ENCODE measurements at places on chromosomes 5 and 9.
A peak's percentile ranks its signal among the peaks of the same experiment; 100 is the strongest.

DNA sequence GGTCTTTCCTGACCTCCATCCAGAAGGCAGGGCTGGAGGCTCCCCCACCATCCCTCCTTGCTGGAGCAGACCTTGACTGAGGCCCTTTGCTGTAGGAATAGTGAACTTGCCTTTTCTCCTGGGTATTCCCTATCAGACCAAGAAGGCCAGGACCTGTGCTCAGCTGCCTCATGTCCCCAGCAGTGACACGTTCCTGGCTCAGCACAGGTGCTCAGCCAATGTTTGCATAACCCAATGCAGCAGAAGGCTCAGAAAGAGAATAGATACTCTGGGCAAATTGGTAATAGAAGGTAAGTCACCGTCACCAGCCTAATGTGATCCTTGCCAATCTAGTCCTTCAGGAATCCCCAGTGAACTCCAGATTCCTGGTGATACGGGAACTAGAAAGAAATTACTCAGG is 96.4 kb downstream of the ACTL7B start:
- DNase-seq, result no peak

GRCh38 chr9:89480825-89481537 is 16.9 kb downstream of the SEMA4D start:
- DNase-seq, result no peak

GRCh38 chr9:99253772-99254431 is 31.8 kb downstream of the SEC61B start:
- DNase-seq, result peak; percentile 16

GRCh38 chr9:109576762-109577161 is 78.7 kb upstream of the PTPN3 start:
- DNase-seq, result no peak

GRCh38 chr5:134994560-134995156 is 27.0 kb downstream of the CATSPER3 start:
- no peak for DNase-seq

DNA sequence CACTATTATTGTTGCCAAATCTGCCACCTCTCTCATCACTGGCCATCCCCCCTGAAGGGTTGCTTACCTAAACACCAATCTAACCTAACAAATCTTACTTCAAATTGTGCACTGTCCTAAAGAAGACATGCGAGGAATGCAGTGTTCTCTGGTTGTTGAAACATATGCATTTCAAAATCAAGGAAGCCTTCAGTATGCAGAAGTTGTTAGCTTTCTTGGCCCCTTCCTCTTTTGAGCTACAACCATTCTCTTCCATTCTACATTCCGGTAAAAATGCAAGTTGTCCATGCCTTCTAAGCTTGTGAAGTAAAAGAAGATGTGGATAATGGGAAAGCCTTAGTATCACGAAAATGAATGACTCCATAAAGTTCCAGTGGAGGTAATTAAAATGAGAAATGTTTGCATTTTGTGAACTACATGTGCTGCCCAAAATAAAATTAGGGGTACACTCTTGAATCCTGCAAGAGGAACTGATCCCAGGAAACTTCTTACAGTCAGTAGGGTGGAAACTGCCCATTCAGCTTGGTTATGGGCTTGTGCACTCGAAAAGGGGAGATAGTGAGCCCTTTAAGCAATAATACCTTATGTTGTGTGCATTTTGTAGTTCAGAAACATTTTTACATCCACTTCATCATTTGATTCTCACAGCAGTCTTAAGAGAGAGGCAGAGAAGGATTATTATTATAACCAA is 77.6 kb upstream of the ADRB2 start:
- no peak for DNase-seq

DNA sequence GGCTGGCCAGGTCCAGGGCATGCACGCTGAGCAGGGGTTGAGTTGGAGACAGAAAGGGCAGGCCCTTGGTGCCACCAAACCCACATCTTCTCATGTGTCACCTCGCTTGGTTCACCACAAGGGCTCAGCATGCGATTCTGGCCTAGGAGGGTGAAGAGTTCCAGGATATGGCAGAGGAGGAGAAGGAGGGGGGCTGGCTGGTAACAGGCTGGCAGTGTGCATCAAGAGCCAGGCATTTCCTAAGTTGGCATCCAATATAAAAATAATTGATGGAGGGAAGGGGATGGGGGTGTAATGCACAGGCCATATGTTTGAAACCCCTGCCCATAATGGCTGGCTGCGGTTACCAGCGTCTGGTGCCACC is 255.6 kb downstream of the NFIB start:
- DNase-seq, result no peak

DNA sequence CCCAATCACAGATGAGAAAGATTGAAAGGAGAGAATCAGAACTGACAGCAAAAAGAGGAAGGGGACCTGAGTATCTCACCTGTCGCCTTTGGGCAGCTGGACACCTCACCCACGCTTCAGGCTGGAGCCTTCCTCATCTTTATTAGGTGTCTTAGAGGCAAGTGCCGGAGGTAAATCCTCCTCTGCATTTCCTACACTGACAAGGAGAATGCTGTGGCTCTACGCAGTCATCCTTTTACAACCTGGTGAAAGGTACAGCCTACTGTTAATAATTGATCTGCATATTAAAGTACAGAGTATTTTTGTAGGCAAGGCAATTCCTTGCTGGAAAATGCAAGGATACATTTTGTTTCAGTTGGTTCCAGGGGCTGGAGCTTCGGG is 34.8 kb downstream of the PRLR start:
- no peak for DNase-seq

DNA sequence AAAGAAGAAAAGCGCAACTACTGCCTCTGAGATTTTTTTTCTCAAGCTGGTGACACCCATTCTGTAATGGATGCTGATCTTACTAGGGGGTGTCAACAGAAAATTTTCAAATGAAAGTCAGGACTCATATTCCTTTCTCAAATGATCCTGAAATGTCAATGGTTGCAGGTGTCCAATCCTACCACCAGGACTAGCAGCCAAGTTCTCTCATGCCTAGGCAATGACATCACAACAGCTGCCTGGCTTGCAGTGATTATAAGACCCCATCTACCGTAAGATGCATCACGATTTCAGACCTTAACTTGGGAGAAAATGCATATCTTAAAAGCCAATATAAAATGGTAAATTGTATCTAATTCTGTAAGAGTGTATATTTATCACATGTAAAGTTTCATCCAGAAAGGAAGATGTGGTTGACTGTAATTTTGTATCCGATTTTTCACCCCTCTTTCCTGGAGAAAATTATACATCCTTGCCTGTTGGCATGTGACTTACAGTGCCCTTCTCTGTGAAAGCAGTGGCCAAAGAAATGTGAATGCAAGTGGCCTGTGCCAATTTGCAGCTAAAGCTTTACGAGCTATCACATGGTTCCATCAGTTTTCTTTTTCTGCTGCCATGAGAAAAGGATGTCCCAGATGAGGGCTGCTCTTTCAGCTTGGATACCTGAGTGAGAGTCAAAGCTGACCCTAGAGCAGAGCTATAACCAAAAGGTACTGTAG is 104.4 kb downstream of the DENND1A start:
- peak; percentile 13 for DNase-seq

- DNase-seq, result no peak
Observed at GRCh38 chr9:120350596-120350995, 229.4 kb downstream of the CDK5RAP2 start.

DNA sequence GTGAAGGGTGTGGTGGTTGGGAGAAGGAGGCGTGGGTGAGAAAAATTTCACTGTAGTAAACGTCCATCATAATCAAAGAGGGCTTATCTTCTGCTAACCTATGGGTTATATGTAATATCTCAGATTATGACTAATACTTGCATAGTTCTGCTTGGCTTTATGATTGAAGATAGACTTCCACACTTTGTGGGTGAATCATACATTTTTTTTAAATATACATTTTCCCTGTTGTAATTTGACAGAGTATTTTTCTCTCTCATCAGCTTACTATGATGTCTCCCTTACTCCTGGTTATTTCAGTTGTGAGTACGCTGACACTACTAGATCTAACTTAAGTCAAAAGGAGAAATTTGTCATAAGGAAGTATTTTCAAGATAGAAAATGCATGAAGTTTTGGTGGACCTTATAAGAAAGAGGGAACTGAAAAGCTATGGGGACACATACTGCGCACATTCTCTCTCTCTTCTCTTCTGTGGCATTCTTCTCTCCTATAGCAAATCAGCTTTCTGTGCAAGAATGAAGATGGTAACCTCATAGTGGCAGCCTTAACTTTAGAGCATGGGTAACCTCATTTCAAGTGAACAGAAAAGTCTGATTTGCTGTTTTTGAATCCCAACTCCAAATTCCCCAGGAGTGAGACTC is 4.9 kb upstream of the JAK2 start:
- DNase-seq, result no peak

DNA sequence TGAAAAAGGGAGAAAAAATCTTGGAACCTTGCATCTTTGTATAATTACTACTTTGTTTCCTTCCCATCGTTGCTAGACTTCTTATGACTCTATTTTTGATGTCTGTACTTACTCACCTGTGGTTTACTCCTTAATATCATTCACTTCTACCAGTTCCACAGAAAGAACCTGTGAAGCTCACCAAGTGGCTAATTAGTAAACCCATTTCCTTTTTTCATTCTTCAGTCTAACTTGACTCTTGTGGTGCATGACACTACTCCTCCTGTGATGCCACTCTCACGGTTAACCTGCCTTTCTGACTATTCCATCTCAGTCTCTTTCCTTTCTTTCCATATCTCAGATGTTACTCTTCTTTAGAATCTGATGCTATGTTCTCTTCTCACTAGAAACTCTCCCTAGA is 14.6 kb downstream of the RECK start:
- no peak for DNase-seq

GRCh38 chr9:130731355-130731754 is 37.8 kb downstream of the EXOSC2 start:
- no peak for DNase-seq

GRCh38 chr5:65873181-65873750 is 53.1 kb upstream of the ERBIN start:
- DNase-seq, result no peak

DNA sequence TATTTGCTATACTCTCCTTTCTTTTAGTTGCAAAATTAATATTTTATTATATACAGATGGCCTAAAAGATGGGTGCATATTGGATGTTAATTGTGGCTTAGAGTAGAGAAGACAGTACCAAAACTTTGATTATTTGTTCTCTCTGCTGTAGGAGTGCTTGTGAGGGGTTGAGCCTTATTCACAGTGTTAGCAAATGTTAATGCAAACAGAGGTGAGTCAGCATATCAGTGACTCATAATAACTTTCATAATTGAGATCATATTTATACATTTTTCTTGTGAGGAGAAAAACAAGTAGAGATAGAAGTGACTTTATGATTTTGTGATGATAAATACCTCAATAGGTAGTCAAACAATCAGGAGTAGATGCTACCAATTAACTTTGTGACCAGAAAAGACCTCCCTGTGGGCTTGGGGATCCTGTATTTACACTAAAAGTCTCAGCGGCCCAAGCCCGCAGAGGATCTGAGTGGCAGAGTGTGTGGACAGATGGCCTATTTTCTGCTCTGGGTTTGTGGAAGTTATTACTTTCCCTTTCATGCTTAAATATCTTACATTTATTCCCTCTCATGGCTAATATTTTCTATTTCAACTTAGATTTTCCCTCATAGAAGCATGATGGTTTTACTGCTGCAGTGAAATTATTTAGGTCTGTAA is 226.5 kb downstream of the TAF11L14 start:
- peak; percentile 6 for DNase-seq

DNA sequence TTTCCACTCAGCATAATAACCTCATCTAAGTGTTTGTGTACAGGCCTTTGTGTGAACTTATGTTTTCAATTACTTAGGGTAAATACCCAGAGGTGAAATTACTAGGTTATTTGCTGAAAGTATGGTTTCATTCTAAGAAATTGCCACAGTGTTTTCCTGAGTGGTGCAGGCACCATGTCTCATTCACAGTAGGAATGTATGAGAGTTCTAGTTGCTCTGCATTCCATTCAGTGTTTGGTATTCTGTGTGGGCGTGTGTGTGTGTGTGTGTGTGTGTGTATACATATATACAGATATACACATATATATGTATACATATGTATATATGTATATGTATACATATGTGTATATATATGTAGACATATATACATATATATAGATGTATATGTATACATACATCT is 8.8 kb upstream of the SVEP1 start:
- DNase-seq, result no peak

DNA sequence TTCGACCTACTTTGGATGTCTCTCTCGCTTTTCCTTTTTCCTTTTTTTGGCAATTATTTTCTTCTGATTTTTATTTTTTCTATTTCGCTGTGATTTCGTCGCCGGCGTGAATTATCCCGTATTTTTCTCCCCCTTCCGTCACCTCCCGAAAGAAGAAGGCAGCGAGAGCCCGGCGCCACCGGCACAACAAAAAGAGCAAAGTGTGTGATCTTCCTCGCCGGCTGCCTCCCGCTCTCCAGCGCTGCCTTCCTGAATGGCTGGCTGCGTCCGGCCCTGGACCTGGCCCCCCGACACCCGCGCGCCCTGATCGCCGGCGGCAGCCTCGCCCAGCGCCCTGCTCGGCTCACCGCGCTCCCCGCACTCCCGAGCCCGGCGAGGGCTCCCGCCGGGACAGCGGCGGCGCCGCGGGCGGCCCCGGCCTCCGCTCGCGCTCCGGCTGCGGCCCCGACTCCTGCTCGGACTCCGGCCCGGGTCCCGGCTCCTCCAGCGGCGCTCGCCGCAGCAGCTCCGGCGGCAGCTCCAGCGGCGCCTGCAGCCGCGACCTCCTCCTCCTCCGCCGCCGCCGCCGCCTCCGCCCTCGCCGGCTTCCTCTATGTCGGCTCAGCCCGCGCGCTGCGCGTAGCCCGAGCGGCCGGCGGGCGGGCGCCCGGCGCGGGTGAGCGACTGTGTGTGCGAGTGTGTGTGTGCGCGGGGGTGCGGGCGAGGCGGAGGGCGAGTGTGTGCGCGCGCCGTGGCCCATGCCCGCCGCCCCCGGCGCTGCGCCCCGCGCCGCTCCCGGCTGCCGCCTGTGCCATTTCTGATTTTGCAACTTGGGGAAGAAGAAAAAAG is 960 bp downstream of the NR2F1 start:
- no peak for DNase-seq

- no peak for DNase-seq
Observed at GRCh38 chr5:177358370-177358819, 671 bp downstream of the RGS14 start.

All from urothelium cell line (cell line).